ENCODE measurements at places on chromosomes 4 and X.

DNA sequence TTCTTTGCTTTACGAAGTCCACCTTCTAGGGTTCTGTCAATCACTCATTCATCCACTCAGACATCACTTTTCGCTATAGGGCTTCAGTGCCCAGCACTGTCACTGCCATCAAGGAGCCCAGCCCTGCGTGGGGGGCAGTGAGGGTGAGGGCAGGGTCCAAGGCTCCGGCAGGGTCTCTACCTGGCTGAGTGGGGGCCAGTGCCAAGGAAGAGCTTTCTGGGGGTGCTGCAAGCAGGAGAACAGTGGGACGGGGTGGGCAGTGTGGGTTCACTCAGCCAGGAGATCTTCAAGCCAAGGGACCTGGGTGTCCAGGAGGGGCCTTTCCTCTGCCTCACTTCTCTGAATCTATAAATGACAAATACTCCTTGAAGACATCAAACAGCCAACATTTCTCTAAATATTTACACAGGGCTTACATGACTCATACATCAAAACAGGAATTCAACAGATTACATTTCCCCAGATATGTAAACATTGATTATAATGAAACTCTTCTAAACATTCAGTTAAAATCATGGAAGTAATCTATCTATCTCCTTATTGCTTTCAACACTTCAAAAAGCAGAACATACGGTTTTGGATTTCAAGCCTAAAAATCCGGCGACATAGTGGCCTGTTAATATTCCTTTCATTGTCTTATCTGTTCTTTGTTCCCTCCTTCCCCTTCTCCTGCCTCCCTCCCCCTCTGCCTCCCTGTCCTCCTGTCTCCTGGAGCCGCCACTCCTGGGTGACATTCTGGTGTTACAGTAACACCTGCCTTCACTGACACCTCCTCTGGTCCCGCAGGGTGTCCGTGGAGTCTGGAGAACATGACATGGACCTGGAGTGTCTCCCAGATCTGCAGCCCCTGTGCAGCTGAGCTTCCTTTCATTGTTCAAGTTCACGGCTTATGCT lies 94.4 kb upstream of the ADRA2C start:
- no peak for DNase-seq

DNA sequence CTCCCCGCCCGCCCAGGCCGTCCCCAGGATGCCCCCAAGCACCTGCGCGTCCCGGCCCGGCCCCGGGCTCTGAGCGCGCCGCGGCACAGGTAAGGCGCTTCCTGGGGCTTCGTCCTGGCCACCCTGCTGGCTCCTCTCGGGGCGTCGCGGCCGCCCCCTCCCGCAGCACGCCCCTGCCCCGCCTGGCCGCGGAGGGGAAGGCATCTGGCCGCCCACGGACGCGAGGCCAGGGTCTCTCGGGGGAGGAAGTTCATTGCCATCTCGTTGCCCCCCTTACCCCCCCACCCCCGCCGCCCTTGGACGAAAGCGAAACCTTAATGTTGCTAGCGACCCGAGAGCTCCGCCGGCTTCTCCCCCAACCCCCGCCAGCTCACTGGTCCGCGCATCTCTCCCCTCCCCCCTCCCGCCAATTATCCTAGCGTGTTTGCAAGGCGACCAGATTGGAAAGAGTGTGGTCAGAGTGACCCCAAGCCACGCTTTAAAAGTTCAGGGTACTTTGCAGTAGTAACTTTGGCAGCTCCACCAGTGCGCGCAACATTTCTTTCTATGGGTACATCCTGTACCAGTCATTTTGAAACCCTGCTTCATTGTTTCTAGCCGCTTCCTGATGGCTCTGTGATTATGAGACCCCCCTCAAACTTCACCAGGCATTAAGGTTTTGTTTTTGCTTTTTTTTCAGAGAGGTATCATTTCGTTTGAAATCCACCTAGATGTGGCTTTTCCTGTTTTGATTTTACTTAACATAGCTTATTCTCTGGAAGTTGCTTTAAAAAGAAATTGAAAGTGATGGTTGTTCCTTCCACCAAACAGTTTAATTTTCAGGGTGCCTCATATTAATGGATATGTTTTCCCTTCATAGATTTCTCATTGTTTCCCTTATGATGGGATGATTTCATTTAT lies 626 bp downstream of the TBC1D1 start:
- DNase-seq = peak; percentile 39

GRCh38 chr4:118346495-118346894 lies 6.3 kb downstream of the PRSS12 start:
- no peak for DNase-seq

DNA sequence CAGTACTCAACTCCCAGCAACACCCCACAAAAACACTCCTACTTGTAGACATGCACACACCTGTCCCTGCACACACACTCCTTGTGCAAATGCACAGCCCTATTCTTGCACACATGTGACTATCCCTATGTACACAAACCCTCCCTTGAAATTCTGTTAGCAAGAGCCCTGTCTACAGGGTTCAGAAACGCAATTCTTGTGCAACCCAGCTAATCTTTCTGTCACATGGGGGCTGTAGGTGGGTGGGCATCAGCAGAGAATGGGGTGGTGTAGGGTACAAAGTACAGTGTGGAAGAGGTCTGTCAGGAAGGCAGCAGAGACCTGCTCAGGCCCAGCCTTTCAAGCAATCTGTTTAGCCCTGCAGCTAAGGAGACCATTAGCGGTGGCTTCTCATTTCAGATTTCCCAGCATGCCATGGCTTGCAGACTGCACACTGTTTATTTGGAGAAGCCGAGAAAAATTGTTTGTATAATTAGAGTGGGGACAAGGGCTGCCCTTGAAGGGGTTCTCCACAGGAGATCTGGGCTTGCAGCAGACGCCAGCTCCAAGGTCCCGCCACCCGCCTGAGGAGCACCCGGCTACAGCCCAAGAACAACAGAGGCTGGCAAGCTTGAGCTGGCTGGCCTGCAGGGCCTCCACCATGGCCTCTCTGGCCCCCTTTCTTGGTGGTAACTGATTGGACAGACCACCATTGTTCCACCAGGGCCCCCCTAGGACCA lies 144.0 kb upstream of the PJA1 start:
- DNase-seq = no peak

DNA sequence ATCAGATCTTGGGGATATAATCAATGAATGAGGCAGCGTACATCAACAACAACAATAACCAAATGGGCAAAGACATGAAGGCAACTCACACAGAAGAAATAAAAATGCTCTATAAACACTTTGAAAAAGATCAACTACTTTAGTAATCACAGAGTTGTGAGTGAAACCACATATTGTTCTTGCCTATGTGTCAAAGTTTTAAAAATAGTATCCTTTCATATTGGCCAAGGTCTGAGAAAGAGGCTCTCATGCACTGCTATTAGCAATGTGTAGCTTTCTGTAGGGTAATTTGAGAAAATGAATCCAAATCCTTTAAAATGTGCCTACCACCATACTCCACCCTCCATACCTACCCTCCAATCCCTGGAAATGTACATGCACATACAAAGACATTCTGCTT lies 25.0 kb downstream of the COQ2 start:
- no peak for DNase-seq

GRCh38 chrX:153521034-153521433 lies 3.6 kb downstream of the ATP2B3 start:
- no peak for DNase-seq

DNA sequence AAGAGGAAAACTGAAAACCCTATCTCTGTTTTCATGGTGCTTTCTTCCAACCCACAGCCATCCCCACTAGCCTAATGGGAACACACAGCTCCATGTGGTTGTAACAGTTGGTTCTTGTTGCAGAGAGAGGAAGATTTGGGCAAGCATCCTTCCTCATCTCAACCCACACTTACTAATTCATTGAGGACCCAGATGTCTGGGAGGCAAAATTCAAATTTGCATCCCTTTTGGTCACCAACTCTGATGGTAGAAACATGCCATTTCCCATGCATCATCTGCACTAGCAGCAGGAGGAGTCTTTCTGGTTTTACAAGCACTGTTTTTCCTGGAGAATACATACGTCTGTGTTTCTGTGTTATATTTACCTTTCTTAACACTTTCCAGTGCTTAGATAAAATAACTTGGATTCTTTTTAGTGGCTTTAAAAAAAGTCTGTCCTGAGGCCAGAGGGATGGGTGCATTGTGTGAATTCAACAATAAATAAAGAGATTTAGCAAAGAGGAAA lies 301.0 kb downstream of the KCTD8 start:
- DNase-seq = no peak

GRCh38 chr4:92101737-92102172 lies 202.0 kb upstream of the GRID2 start:
- DNase-seq = no peak

GRCh38 chr4:169993531-169993930 lies 32.7 kb downstream of the MFAP3L start:
- no peak for DNase-seq

DNA sequence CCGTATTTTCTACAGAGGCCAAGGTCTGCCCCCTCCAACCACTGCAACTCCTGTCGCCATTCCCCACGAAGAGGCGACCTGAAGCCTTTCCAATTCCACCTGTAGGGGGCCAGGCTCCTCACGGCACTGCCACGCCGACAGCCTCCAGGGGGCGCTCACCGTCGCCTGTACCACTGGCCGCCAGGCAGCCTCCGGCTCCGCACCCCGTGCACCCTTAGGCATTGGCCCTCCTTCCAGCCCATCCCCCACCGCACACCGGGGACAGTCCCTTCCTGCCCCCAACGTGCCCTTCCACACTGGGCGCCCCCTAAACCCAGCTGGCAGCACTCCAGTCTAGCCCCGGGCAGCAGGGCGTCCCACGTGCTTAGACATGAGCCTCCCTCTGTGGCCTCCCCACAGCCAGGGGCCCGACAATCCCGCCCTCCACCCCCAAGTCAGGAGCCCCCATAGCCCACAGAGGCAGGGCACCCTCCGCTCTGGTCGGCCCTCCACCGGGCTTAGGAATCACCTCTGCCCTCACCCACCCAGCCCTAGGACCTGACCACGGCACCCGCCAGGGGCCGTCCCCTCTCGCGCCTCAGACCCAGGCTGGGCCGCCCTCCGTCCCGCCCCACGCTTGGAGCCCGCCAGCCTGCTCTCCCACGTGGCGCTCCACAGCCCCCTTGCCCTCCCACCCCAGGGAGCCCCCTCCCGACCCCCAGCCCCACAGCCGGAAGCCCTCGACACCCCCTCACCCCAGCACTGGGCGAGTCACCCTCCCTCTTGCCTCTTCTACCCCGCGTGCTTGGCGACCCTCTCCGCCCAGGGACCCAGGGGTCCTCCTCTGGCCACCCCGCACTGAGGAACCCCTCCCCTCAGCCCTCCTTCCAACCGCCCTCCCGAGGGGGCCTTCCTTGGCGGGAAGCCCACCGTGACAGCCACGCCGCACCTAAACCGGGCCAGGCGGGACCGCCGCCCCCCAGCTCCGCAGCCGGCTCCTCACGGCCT lies 711 bp downstream of the PNMA6E start:
- DNase-seq = no peak

DNA sequence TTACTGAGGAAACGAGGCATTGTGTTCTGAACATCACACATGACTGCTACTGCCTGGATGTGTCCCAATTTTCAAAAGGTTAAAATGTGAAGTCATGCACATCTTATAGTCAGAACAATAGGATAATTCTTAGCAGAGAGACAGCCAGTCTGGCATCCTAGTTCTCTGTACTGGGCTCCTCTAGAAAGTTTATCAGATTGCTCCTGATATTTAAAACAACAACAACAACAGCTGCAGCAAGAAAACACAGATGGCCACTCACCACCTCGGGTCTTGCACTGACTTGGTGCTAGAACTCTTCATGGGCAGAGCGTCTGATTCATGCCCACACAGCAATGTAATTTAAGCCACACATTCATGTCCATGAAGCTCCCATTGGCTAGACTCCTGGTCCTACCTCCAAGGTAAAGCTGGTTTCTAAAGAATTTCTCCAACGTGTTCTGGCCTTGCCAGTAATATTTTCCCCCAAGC lies 33.3 kb upstream of the SLC2A9 start:
- DNase-seq = no peak

- DNase-seq = no peak
Measured at GRCh38 chr4:123844374-123844773, 447.8 kb downstream of the SPRY1 start.

GRCh38 chrX:44439242-44439794 lies 95.8 kb upstream of the EFHC2 start:
- DNase-seq = no peak

DNA sequence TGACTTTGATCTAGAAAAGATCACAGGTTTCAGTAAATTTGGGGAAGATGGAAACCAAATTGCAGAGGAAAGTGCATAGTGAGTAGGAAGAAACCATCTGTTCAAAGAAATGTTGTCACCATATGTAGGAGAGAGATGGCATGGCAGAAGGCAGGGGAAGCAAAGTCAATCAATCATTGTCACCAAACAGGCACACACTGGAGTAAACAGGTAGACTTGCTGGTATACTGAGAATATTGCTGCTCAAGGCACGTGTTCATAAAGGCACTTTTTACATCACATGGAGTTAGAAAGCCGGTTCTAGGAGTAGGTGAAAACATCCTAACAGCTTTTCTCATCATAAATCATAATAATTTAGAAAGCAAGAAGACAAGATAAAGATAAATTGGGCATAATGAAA lies 550.5 kb upstream of the FAT1 start:
- no peak for DNase-seq

DNA sequence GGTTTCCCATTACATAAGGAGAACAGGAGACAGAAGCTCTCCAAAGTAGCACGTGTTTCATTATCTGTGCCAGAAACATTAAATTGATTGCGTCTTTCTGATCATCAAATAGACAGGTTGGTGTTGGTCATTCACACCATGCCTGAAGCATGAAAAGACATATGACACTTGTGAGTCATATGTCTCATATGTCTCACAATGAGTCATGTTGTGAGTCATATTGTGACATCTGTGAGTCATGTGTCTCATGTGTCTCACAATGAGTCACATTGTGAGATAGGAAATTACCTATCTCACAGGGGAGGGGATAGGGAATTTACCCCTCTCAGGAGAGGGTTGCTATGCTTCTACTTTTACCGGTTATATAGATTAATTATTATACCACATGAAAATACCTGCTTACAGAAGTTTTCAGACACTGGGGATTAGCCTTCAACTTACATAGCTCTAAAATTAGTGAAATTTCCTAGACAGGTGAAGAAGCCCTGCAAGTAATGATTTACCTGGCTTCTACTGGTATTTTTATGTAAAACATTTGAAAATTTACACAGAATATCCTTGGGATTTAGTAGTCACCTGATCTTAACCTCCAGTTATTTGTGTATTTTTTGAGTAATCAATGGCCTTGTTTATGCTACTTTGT lies 80.8 kb downstream of the NPFFR2 start:
- DNase-seq = no peak

DNA sequence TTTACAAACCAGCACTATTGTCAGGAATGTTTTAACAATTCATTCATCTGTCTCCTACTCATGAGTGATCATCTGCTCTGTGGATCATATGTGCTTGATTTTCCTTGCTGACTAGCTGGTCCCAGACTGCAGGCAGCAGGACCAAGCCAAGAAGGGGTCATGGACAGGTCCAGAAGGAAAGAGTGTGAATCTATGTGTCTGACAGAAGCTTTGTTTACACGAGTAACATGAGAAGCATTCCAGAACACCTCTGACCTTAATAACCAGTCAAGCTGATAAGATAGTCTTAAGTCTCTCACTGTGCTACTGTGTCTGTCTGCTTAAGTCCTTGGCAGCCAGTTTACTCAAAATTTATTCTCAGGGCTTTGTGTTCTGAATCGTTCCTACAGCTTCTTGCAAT lies 39.0 kb downstream of the GUCY1A1 start:
- no peak for DNase-seq
